Left ventricle myocardium inferior (tissue), 1 donor: ENCODE measurements at places on chromosomes 1 and 21.

- no peak for DNase-seq
Measured at GRCh38 chr1:222043444-222044292, 301.8 kb upstream of the DUSP10 start.

GRCh38 chr21:29753216-29753615 lies 186.6 kb downstream of the GRIK1 start:
- DNase-seq = no peak

DNA sequence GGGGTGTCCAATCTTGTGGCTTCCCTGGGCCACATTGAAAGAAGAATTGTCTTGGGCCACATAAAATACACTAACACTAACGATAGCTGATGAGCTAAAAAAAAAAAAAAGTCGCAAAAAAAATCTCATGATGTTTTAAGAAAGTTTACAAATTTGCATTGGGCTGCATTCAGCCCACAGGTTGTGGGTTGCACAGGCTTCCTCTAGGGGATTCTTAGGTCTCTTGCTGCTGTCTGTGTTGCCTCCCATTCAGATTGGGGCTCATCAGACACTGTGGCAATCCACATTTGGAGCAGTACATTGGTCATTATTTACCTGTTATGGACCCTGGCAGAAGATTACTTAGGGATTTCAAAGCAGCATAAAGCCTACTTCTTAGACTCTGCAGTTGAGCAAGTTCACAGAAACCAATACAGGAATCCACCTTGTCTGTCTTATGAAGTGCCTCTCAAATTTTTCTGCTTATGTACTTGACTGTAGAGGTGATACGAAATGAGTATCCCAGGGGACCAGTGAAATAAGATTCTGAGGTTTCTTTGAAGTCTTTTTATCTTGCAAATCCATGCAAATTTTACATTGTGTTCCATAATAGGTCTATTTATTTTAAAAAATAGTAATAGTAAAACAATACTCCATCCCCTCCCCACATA lies 205.5 kb downstream of the RPS6KC1 start:
- DNase-seq = no peak

DNA sequence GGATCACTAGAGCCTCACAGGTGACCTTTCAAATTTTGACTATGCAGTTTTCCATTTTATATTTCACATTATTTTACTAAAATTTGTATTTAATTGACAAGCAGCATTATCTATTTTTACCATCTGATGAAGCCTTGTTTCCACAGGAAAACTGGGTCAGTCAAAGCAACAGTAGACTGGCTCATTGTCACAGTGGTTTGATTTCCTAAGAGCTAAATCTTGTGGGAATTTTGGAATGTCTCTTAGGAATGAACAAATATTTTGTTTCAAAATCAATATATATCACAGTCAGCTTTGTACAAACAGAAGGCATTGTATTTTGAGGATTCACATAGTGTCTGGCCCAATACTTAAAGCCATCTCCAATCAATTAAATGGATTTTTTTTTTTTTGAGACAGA lies 152.6 kb upstream of the RNPC3 start:
- no peak for DNase-seq

GRCh38 chr21:41426676-41427404 lies 801 bp downstream of the MX1 start:
- no peak for DNase-seq

DNA sequence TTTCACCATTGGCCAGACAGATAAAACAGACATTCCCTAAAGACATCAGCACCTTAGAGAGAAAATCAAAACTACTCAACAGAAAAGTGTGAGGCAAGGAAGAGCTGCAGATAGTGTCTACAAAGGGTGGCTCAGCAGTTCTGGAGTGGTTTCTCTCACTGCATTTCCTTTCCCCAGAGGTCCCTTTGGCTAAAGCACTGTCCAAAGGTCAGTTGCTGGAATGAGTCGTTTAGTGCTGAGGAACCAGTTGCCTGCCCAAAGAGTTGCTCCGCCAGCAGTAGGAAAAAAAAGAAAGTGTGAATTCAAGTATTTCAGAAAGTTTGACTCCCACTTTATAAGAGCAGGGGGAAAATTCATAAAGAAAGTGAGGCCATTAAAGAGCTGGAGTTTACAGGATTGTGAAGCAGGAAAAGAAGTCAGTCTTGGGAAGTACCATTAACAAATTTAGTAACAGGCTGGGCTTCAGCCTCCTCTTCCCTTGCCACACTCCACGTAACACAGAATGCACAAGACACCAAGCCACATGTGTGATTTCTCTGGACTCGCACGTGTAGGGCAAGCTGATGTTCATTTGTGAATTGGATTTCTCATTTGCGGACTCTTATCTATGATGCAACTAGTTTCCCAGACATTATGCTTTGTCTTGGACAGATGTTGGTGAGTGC lies 122.2 kb downstream of the RUNX1 start:
- DNase-seq = no peak

- DNase-seq = no peak
Measured at GRCh38 chr1:18636596-18637508, 6.2 kb downstream of the PAX7 start.

DNA sequence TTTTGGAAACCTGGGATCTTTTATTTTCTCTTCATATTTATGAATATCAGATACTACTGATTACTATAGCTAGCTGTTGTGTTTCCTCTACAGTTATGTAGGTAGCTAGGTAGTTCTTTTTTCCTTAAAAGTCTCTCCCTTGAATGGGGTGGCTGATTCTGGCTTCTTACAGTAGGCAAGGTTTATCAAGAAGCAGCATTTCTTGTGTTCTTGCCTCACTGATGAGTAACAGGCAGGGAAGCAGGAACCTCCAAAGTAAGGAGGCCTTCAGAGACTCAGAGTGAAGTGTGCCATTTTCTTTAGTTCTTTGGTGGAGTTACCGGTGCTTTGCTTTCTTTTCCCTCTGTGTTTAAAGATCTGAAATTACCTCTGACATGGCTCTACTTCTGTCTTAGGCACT lies 56.0 kb downstream of the ZMYM4 start:
- no peak for DNase-seq

- no peak for DNase-seq
Measured at GRCh38 chr1:76191561-76191960, 117.0 kb downstream of the ST6GALNAC3 start.

DNA sequence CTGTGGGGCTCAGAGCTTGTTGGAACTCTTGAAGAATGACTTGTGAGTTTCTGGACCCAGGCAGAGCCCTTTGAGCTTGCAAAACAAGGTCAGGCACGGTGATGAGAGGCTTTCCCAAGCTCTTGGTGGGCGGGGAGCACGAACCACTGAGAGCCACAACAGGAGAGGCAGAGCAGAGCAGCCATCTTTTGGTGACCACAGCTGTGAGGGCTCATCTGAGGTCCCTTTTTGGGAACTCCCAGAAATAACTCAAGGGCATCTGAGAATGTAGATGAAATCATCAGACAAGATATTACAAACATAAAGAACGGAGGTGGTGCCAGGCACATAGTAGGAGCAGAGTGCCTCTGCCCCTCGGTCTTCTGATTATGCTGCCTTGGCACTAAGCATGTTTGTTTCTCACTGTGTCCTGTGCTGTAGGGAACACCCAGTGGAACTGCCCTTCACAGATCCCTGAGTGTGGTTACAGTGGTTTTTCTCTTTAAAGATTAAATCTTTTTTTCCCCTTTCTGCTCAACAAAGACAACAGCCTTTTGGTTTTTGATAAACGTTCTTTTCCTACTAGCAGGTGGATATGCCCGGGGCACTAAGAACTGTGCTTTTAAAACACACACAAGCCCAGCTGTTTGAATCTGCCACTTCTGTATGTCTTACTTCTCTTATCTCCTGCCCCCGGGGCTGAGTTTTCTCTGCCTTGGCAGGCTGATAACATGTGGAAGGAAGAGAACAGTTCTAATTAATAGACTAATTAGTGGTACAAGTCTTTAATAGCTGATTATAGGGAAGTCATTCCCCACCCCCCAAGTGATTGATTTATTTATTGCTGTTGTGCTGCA lies 37.7 kb downstream of the CD34 start:
- no peak for DNase-seq

DNA sequence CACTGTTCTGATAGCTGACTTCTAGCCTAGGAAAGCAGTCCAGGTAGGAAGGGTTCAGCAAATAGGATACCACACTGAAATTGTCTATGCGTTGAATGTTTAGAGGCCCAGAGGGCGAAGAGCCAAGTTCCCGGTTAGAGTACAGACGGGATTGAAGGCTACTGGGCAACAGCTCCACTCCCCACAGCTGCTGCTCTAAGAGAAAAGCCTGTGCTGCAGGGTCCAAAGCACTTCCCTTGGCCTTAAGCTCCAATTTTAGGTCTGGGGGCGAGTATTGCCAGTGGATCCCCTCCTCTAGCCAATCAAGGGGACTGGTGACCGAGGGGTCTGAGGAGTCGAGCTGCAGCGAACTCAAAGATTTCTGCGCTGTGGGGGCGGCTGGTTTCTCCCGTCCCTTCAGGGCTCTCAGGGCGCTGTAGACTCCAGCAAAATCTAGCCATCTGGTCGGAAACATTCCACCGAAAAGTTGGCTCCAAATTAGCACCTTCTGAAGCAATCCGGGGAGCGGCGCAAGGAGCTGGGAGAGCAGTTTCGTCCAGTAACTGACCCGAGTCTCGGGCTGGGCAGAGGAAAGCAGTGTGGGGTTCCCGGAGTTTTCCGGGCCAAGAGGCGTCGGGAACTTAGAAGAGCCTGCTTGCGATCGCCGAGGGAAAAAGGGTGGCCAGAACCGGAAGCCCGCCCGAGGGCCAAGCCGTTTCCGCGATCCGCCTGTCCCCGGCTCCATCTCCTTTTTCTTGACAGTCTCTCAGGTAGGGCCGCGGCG lies 748 bp downstream of the PPP1R15B start:
- DNase-seq = peak; percentile 54

- no peak for DNase-seq
Measured at GRCh38 chr1:222582099-222582774, 7.5 kb downstream of the TAF1A start.

DNA sequence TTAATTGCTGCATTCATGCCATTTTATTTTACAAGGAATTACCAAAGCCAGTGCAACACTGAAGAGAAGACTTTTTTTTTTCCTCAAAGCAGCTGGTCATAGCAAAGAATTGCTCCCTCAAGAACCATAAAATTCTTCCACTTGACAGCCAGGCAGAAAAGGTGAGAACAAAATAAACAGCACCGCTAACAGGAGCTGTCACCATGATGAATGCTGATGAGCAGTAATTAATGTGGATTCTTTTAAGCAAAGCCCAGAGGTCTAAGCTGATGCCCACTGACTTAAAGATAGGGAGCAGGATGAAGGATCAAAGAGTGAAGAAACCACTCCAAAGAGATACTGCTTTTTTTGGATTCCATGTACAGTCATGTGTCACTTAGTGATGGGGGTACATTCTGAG lies 428.4 kb downstream of the BRINP3 start:
- DNase-seq = no peak

DNA sequence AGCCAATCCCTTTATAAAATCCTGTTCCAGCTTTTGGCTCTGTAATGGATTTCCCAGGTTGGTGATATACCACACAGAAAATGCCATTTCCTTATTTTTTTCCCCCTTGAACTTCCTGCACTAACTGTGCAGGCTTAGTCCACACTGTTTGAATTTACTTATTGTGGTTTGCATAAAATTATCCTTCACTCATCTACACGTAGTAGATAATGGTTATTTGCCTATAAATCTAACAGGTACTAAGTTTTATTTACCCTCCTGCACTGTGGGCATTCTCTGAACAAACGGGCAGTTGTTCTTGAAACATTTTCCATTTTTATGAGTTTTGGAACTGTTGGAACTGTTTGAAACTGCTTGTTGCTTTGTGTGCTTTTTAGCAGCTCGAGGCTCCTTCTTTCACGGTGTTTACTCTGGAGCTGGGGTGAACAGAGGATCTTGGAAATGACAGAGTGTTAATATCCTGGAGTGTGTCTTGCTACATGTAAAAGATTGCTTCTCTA lies 23.0 kb upstream of the KIFAP3 start:
- no peak for DNase-seq

- no peak for DNase-seq
Measured at GRCh38 chr1:210796421-210796820, 337.5 kb downstream of the KCNH1 start.

DNA sequence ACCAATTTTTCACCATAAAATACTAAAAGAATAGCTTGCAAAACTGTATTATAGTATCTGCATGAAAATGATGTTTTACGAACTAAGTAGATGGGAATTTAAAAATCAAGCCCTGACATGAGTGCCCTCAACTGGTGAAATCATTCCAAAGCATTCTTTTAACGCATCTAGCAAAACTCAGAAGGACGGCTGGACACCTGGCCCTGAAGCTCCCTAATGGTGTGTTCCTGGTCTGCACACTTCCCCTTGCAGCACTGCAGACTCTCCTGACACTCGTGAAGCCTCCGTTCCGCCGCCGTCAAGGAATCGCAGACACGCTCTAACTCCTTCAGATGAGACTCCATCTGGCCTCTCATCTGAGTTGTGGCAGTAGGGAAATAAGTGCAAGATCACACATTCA lies 39.9 kb downstream of the ODF2L start:
- no peak for DNase-seq

- DNase-seq = no peak
Measured at GRCh38 chr1:110070282-110070669, 196 bp downstream of the ALX3 start.

GRCh38 chr1:94061513-94062443 lies 59.2 kb downstream of the ABCA4 start:
- peak; percentile 56 for DNase-seq

DNA sequence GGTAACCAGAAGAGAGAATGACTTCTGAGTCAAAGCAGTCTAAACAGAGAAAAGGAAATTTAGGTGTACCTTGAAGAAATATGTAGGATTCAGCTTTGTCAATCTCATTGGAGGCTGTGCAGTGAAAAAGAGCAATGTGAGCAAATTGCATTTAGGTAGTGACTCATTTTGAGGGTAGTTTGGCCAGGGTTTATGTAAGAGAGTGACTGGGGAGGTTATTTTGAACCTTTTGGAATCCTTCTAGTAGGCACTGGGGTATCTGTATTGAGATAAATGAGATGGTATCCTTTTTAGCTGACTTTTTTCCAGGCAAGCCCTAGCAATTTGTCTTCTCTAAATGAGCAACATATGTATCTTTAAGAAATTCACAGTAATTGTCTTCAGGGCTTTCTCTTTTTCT lies 95.9 kb downstream of the DISP1 start:
- DNase-seq = no peak

DNA sequence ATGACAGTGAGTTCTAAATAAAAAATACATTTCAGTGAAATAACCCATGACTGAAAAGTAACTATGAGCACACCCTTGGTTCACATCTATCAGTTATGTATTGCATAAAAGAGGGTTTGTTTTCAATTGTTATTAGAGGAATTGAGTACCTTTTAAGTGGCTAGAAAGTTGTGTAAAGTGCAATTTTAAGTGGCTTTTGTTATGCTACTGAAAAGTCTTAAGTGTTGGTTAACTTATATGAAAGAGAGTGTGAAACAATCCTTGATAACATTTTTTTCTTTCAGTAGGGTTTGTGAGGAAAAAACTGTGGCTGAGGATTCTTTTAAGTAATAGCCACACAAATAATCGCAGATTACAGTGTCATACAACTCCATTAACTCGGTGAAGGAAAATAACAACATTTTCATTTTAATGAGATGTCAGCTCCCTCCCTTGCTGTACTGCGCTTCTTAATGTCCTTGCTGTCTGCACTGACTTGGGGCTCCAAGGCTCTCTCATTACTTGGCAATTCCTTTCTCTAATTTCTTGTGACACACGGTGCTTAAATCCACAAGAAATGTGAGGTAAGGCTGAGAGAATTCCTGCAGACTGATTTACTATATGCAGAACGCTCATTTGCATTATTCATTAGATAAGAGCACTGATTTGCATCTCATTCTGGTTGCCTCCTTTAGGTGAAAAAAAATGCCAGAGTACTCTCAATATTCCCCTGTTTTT lies 40.6 kb downstream of the NTNG1 start:
- DNase-seq = no peak
